ENCODE measurements at places on chromosomes 6 and 20.
A peak's percentile ranks its signal among the peaks of the same experiment; 100 is the strongest.

GRCh38 chr6:1554141-1554475 is 55.6 kb upstream of the FOXC1 start:
- no peak for DNase-seq

DNA sequence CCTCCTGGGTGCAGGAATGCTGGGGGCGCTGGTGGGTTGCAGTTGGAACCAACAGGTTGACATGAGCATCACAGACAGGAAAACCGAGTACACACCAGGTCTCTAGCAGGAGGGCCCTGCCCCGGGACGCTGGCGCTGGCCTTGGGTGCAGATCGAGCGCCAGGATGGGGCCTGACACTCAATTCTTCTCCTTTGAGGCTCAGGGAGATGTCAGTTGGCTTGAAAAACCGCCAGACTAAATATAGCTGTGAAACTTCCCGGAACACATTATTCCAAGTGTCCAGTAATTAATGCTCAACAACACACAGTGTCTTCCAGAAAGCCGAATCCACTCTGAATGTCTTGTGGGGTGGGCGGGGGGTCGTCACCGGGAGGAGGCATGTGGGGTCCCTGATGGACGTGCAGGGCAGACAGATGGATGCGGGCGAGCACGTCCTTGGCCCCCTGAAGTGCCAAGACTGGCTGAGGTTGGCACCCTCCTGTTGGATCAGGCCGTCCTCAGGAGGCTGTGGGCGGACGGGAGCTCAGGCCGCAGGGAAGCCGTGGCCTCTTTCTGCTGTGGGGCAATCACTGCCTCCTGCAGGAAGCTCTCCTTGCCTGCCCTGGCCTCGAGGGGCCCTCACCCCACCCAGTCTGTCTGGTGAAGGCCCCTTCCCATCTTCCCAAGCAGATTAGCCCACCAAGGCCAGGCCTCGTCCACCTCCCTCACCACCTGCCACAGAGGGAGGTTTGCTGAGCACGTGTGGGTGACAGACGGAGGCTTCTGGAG is 19.4 kb upstream of the GATA5 start:
- no peak for DNase-seq

GRCh38 chr6:4924661-4925271 is 79.1 kb downstream of the RPP40 start:
- DNase-seq = no peak

DNA sequence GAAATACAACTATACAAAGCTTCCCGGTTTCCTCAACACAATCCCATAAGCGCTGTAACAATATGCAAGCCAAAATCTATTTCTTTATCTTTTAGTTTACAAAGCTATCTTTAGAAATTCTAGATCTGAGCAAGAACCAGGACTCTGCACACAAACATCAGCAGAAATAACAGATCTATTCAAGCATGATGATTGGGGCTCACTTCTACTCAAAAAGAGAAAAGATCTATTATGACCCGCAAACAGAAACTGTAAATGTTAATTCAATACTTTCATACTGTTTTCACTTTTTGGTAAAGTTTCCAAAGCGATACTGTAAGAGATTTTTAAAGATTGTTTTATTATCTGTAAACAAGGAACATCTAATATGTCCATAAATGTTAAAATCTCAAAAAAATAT is 86.6 kb downstream of the SESN1 start:
- DNase-seq = no peak

- no peak for DNase-seq
Observed at GRCh38 chr6:112434896-112435435, 87.8 kb downstream of the RFPL4B start.

DNA sequence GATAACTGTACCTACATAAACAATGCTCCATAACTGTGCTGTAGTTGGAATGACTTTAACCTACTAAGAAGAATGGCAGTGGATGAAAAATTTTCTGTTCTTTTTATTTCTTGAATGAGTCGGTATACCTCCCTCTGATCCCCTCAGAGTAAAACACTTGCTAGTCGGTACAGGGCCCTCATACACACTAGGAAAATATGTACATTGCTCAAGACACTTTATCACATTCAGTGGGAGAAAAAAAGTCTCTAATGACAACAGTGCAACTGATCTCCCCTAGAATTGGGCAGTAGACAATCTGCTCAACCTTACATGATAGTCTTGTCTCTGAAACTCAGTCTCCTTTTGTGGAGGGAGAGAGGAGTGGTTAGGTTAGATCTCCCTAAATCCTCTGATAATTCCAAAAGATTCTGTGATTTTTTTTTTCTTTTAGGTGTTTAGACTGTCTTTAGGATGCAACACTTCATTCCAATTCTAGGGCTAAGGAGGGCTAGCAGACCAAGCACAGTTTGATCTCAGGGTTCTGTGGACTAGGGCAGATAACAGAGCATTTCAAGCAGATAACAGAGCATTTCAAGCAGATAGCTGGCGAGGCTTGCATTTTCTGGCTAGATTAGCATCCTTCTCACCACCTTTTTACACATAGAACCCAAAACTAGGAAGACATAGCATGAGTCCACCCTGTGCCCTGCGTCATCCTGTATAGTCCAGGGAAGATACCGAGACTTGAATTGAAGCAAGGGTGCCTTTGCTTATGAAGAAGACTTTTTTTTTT is 100.3 kb upstream of the TNFAIP3 start:
- DNase-seq = no peak

GRCh38 chr6:132484680-132485018 is 28.3 kb downstream of the STX7 start:
- no peak for DNase-seq

DNA sequence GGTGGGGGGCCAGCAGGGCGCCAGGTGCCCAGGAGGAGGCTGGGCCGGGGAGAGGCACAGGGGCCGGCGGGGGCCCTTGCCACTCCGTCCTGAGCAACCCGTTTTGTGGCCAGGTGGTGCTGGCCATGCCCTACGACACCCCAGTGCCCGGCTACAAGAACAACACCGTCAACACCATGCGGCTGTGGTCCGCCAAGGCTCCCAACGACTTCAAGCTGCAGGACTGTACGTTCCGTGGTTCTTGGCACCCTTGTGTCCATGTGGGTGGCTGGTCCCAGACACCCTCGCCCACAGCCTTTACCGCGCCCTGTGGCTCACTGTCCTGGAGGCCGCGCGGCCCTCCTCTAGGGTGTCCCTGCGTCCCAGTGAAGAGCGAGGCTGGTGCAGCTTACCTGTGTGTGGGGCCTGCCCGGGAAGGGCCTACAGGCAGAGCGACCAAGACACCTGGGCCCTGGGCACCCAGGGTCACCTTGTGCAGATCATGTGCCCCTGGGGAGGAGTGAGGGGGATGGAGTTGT is 28.7 kb downstream of the PYGB start:
- DNase-seq = no peak

GRCh38 chr6:47512872-47513271 is 35.3 kb downstream of the CD2AP start:
- DNase-seq = no peak

GRCh38 chr6:144673807-144674206 is 388.7 kb downstream of the UTRN start:
- DNase-seq = no peak

DNA sequence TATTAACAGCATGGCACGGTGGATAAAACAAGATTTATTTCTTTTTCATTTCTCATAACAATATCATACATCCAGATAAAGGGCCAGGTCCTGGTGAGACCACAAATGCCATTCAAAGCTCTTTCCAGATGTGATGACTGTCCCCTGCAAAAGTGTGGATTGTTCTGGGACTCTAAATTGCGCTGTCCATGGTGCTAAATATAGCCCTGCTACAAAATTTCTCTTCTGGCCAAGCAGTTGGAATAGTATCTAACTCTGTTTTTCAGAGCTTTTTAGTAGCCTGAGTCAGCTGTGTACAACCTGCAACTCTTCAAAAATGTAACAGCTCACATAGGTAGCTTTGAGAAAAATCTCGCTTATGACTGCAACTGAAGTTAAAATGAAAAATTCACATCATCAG is 115.8 kb downstream of the MANEA start:
- no peak for DNase-seq

GRCh38 chr20:25867776-25868649 is 171.4 kb upstream of the ZNF337 start:
- DNase-seq = peak; percentile 13

DNA sequence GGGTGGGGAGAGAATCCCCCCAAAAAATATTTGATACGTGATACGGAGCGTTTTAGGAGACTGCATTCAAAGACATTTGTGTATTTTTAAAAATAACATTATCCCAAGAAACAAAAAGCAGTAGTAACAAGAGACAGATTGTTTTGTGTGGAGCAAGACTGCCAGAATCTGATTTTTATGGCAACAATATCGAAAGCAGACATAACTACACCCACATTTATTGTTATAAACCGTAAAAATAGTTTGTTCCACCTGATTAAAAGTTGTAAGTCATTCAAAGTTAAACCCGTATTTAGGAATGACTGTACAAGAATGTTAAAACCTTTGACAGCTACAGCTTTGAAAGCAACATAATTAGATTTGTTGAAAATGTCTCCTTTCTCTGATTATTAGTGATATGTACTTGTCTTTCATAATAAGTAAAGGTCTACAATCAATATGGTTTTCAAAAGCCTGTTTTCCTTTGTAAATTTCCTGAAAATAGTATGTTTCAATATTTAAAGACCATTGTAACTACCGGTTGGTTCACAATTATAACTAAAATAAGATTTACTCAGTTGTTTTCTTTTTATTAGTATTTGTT is 2.7 kb downstream of the EYA4 start:
- DNase-seq = no peak

- no peak for DNase-seq
Observed at GRCh38 chr6:27168586-27169443, 78.7 kb upstream of the PRSS16 start.

- DNase-seq = no peak
Observed at GRCh38 chr6:21348504-21349195, 244.9 kb upstream of the SOX4 start.

DNA sequence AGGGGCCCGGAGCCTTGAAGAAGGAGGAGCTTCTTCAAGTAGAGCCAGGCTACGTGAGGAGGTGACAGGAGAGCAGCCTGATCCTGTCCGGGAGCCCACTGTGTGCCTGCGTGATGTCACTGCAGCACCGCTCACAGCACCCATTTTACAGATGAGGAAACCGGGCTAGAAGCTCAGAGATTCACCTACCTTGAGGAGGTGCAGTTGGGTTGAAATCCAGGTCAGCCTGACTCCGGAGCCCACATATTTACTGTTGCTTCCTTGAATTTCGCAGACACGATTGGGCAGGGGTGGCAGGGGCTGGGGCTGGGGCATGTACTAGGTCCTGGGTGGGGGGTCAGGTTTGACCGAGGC is 12.5 kb downstream of the VSTM2L start:
- DNase-seq = no peak

GRCh38 chr6:170231293-170232185 is 59.3 kb downstream of the DLL1 start:
- DNase-seq = no peak

DNA sequence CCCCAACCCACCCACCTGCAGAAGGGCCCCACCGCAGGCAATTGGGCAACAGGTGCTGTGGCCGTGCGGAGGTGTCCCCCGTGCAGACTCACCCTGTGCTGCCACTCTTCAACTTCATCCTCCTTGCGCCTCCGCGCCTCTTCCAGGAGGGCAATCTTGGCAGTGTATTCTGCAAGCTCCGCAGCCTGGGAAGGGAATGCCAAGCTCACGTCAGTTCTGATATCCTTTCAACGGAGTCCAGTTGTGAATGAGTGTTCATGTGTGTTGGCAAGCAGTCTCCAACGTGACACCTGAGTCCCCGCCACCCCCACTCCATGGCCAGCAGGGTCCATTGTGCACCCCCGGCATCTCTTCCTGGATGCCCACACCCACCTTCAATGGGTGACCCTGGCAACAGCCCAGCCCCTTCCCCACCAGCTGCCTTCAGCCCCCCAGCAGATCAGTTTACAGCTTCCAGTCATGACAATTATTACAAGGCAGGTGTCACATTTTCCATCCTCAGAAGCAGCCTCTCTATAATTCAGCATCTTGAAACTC is 49.9 kb downstream of the EZR start:
- DNase-seq = no peak

- DNase-seq = no peak
Observed at GRCh38 chr6:26193467-26194328, 106.5 kb downstream of the HFE start.

- no peak for DNase-seq
Observed at GRCh38 chr20:48283470-48284110, 498.3 kb upstream of the SULF2 start.

DNA sequence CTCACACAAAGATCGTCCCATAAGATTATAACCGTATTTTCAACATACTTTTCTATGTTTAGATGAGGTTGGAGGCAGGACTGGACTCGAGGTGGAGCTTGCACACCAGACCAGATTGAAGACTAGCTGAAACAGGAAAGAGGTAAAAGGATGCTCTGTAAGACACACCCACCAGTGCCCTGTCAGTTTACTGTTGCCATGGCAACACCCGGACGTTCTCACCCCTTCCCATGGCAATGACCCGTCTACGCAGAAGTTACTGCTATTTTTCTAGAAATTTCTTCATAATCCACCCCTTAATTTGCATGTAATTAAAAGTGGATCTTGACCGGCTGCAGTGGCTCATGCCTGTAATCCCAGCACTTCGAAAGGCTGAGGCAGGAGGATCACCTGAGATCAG is 13.6 kb upstream of the SRSF6 start:
- DNase-seq = no peak

DNA sequence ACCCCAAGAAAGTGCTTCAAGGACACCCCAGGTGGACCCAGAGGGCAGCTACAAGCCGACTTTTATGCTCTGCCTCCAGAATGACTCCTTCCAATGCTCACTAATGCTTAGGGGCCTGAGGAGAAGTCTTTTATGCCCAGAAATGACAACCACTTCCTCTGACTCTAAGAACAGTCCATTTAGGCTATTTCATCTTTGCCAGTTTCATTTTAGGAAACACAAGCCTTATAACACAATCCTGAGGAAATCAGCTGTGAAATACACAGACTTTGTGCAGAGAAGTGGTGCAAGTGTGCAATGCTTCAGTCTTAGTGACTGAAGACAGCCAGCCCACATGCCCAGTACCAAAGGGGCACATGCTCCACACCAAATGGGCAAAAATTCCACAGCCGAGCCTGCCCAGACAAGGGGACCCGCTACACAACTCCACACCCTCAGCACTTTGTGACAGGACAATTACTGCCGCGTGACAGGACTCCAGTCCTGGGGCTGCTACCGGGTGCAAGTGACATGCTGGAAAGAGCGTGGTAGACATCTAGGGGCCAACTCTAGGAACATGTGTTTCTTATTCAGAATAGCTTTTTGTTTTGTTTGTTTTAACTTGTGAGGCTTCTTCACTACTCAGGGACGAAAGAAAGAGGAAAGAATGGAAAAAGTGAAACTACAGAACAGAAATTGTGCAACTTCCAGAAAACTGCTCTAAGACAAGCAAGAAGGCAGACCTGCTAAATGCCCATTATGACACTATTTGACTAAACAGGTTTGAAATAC is 28.2 kb upstream of the PLAGL1 start:
- DNase-seq = no peak

GRCh38 chr20:24777746-24778145 is 171.3 kb upstream of the CST7 start:
- no peak for DNase-seq

DNA sequence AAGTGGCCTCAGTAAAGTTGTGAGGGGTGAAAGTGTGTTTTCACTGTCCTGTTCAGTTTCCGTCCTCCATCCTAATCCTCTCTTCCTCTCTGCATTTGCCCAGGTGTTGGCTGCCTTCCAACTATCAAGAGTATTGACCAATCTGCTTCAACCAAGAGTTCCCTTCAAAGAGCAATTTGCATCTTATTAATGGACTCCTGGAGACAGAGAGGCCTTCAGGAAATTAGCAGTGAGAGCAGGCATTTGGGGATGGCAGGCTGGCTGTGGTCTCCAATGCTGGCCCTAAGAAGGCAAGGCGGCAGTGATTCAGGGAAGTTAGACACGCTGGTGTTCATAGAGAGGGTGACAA is 77.2 kb downstream of the GPR6 start:
- no peak for DNase-seq

Data from cortex of kidney (tissue), 1 donor.